ENCODE measurements at places on chromosomes 7 and 10.

DNA sequence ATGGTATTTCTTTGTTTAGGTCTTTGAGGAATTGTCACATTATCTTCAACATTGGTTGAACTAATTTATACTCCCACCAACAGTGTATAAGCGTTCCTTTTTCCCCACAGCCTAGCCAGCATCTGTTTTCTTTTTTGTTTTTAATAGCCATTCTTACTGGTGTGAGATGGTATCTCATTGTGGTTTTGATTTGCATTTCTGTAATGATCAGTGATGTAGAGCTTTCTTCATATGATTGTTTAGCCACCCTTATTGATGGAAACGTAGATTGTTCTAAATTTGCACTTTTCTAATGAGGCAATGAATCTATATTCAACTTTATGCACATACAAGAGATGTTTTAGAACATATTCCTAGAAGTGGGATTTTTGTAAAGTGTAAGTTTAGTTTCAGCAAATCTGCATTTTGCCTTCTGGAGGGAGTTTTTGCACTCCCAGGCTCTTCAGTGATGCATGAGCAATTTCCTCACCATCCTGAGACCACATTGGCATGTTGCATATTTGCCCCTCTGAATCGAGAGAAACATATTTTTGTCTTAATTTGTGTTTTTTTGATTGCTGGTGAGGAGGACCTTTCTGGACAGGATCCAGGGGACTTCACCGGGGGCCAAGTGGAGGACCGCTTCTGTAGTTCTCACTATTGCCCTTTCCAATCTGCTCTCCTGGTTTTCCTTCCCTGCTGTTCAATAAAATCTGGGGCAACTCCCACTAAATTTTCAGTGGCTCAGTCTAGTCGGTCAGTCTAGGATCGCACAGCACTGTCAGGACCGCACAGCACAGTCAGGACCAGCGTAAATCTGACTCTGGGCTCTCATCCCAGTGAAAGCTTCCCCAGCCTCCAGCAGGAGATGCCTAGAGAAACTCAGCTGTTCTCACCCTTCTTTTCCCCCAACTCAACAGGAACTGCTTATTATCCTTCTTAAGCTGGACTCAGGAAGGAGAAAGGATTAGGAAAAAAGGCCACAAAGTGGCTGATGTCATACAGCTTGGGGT lies 157.0 kb downstream of the PTPN20 start:
- no peak for DNase-seq

- no peak for DNase-seq
These were observed 33.3 kb upstream of the FXYD4 start for GRCh38 chr10:43338117-43338516.

GRCh38 chr7:156475179-156475578 lies 165.4 kb upstream of the RNF32 start:
- DNase-seq: no peak

DNA sequence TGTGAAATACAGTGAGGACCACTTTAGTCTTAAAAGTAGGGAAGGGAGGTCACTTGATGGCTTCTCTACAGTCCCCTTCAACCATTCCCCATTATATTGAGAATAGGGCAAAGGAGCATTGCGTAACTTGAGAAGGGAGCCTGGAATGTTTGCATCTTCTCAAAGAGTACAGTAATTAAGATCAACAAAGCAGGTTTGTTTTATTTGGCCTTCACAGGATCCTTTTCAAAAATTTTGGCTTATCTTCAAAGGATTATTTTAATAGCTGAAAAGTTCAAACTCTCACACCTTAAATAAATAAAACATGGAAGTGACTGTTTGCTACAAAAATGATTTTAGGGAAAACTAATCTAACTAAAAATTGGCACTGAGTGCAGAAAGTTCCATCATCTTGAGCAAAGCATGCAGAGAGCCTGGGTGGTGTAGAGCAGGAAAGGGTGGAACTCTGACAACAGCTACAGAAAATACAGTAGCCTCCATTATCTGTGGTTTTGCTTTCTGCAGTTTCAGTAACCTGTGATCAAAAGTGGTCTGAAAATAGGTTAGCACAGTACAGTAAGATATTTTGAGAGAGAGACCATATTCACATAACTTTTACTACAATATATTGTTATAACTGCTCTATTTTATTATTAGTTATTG lies 214.0 kb downstream of the MDFIC start:
- no peak for DNase-seq

- no peak for DNase-seq
These were observed 132.5 kb downstream of the ITGA8 start for GRCh38 chr10:15587271-15587670.
